ENCODE measurements at places on chromosomes 4 and X.
A peak's percentile ranks its signal among the peaks of the same experiment; 100 is the strongest.

GRCh38 chrX:150544222-150544787, 24.1 kb upstream of the MTM1 start:
- DNase-seq, result no peak

DNA sequence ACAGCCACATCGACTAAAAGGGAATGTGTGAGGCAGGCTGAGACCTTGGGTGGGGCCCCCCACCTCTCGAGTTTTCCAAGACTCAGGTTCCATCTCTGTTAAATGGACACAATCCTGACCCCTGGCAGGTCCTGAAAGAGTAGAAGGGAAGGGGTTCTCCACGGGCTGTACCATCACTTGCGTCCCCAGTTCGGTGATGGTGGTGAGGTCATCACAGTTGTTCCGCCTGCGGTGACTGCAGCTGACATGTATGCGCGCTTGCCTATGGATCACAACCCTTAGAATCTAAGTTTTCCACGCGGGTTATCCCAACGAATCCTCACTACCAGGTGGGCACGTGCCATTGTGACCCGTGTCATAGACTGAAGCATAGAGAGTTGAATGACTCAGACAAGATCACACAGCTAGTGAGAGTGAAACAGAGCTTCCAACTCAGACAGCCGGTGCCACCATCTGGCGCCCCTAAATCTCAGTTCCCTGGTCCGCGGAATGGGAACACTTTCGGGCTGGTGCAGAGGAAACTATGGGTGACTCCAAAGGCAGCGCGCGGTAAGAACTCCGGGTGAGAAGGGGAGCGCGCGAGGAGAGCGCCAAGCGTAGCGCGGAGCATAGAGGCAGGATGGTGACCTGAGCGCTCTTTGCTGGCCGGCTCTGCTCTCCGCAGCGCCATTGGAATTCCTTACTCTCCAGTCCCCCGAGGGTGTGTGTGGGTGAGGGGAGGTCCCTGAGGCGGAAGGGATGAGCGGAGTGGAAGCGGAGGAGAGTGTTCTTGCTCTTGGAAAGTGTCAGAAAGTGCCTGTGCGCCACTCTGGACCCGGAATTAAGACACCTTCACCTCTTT, 10.5 kb downstream of the MSX1 start:
- DNase-seq, result no peak

- no peak for DNase-seq
Measured at GRCh38 chr4:119510395-119511149, 118.0 kb downstream of the PDE5A start.

GRCh38 chr4:186727977-186728519, 4.4 kb upstream of the FAT1 start:
- DNase-seq, result no peak

GRCh38 chrX:137567682-137568232, 1.8 kb downstream of the ZIC3 start:
- peak; percentile 34 for DNase-seq

- no peak for DNase-seq
Measured at GRCh38 chr4:44662623-44663005, 11.2 kb upstream of the YIPF7 start.

DNA sequence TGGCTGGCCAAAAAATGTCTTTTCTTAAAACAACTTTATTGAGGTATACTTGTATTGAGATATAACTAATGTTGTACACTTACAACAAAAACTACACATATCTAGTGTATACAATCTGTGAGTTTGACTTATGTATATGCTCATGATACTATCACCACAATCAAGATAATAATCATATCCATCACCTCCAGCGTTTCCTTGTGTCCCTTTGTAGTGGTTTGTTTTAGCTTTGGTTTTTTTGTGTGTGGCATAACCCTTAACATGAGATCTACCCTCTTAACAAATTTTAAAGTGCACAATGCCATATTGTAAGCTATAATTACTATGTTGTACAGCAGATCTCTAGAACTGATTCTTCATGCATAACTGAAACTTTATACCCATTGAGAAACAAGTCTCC, 13.4 kb upstream of the PCSK1N start:
- DNase-seq, result no peak

DNA sequence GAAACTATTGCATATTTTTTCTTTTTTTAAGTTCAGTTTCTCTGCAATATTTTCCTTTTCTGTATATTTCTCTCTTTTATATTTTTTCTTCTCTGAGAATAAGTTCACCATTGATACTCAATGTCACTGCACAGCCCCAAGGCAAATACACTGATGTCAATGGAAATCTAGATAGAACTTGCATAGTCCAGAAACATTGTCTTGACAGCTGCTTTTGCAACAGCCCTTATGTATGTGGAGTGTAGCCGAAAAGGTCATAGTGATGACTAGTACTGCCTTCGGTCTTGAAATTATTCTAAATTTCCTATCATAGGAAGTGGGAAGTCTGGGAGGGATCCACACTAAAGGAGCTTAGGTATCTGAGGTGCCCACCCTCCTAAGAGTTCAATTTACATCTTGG, 150.0 kb downstream of the SPOCK3 start:
- no peak for DNase-seq

DNA sequence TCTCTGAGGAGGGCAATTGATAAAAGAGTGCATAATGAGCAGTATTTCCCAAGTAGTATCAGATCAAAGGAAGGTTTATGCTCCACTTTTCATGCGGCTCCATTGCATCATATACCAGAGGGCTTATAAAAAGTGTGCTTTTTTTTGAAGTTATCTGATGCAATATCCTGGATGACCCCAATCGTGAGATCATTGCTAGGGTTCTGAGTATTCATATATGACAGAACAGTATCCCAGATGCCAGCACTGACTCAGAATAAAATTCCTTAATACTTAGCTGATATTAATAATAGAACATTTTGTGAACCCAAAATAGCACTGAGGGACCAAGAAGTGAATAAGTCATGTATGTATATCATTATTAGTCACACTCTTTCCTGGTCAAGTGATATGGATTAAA, 945.5 kb upstream of the AGA start:
- no peak for DNase-seq

DNA sequence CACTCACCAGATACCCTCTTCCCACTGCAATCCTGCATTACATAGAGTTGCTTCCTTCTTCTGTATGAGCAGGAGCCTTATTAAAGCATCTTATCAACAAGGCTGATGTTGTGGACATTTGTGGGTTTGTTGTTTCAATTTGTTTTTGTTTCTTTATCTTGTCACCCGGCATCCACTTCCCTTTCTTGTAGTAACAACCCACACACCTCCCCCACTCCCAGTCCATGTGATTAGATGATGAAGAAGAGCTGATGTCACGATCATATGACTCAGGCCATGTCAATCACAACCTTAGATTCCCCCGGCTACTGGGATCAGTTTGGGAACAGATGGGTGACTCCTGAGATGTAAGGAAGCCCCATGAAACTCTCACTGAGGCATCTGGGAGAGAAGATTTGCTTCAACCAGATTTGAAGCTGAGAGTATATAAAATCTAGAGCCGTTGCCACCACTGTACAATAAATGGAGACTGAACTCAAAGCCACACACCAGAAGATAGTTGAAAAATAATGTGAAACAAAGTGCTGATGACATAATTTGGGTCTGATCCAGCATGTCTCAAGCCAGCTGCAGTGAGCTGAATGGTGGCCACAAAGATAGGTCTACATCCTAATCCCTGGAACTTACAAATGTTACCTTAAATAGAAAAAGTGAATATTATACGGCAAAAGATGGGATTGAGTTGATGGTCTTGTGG, 34.1 kb upstream of the SRD5A3 start:
- DNase-seq, result no peak

GRCh38 chrX:889966-890651, 259.5 kb downstream of the SHOX start:
- no peak for DNase-seq

DNA sequence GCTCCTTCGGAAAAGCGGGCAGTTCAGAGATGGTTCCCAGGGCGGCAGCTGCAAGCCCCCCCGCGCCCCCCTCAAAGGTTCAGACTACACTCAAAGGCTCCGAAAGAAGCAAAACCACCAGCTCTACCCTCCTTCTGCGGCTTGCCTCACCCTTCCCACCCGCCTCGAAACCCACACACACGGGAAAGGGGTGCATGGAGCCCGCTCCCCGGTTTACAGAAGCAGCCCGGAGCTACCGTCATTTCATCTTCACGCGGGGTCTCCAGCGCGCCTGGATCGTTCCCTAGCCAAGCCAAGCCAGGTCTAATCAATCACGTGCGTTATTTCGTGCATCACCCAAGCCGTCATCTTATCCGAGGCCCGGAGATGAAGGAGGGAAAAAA, 1.2 kb downstream of the NLGN4X start:
- no peak for DNase-seq

DNA sequence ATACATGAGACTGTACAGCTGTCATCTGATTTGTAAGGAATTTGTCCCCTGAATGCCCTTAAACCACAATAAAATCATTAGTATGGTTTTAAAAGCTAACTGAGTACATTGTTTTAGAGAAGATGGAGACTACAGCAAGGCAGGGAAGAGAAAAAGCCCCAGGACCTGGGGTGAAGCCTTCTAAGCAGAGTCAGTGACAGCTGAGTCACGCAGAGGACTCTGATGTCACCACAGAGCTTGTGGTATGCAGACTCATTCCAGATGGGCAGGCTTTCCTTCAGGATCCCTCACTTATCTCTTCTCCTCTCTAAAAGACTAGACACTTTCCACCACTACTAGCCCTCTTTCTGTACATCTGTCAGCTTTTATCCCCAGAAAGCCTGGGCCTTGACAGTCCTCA, 97.1 kb upstream of the ATOH1 start:
- peak; percentile 9 for DNase-seq

DNA sequence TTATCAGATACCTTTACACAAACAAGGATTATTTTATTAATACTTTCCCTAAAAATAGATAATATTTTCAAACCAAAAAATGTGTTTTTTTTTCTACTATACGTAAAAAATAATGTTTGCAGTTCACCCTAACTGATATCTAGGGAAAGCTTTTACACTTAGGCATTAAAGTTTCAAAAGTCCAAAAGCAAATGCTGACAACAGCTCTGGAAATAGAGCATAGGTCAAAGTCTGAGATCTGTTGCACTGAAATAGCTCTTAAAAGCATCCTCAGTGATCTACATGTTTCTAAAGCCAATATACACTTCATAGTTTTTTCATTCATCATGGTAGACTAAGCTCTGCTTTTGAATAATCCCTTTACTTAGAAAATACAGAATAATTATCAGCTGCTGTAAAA, 222.8 kb downstream of the TRAM1L1 start:
- no peak for DNase-seq

- no peak for DNase-seq
Measured at GRCh38 chr4:772776-773175, 53.2 kb downstream of the CPLX1 start.

GRCh38 chr4:117001077-117001476, 84.3 kb downstream of the TRAM1L1 start:
- peak; percentile 30 for DNase-seq

- DNase-seq, result no peak
Measured at GRCh38 chr4:48570646-48571220, 80.7 kb downstream of the ZAR1 start.

DNA sequence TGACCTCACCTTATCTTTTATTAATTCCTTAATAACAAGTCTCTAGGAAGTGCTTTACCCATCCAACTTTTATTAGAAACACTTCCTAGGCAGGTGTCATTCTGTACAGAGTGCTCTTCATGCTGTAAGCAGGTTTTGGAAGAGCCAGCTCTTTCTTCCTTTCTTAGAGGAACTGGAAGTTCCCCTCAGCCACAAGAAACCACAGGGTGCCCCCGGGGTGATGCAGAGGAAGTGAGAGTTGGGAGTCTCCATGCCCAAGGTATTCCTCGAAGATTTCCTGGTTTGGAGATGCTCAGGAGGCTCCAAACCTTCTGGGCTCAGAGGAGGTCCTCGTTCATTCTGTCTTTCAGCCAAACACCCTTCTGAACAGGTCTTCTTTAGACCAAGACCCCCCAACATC, 83.8 kb downstream of the EGF start:
- no peak for DNase-seq

DNA sequence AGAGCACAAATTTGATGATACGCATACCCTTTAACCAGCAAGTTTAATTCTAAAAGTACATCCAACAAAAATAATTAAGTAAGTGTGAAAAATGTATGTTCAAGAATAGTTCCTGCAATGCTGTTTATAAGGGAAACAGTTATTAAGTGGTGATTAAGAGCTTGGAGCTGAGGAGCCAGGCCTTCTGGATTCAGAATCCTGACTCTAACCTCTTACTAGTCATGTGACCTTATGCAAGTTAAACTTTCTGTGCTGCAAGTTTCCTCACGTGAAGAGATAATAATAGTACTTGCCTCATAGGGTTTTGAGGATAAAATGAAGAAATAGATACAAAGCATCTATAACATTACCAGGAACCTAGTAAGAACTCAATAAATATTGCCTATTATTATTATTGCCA, 77.7 kb downstream of the FAM13A start:
- DNase-seq, result no peak

GRCh38 chr4:61375301-61375700, 175.2 kb downstream of the ADGRL3 start:
- no peak for DNase-seq

GRCh38 chr4:101835121-101835904, 44.8 kb downstream of the BANK1 start:
- no peak for DNase-seq

Data from NCI-H524 (cell line).